MCF 10A (cell line): ENCODE measurements at places on chromosomes 16 and 17. TPM values are rescaled to one million over a fixed set of nuclear protein-coding genes. Genes with fewer than 3 reads are reported as not detected.

- no peak overlapping the region for H3K4me3 ChIP-seq
- no peak for DNase-seq
- H3K27ac ChIP-seq: no peak overlapping the region
- no peaks in the 10 kb centered on the region for H3K4me1 ChIP-seq
These were observed 139.4 kb upstream of the TBX2 start for GRCh38 chr17:61260071-61260797.

DNA sequence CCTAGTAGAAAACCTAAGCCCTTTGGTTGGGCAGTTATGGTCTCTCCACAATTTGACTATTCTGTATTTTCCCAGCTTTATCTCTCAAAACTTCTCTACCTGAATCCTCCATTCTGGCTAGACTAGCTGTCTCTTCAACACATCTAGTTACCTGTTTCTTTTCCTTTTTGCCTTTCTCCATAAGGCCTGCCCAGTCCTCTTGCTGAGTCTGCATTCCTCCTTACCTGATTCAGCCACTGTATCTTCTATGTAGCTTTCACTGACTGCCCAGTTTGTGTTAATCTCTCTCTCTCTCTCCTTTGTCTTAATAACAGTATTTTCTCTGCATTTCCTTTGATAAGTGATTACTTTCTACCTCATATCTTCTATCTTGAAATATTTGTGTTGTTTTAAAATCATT is 2.1 kb upstream of the EVI2A start:
- peak overlapping the region; percentile 20 for H3K27ac ChIP-seq
- H3K4me3 ChIP-seq: no peak overlapping the region
- no peaks in the 10 kb centered on the region for H3K27me3 ChIP-seq
- H3K4me1 ChIP-seq: peaks cover 32% of the 10 kb centered on the region
- peaks cover 21% of the 10 kb centered on the region for H3K36me3 ChIP-seq

GRCh38 chr17:60333628-60334031 is 58.3 kb downstream of the USP32 start:
- DNase-seq: no peak
- H3K36me3 ChIP-seq: peaks cover 18% of the 10 kb centered on the region
- H3K4me3 ChIP-seq: no peak overlapping the region
- no peak overlapping the region for H3K27ac ChIP-seq

The SMIM36 gene
- not detected in 2 replicates for total RNA-seq

The ARHGDIG gene
- not detected in 2 replicates for total RNA-seq

The ACD gene
- total RNA-seq: 26.1 and 33.6 TPM in 2 replicates
